COLO829 (cell line): ENCODE measurements at places on chromosomes 6 and 20.
A peak's percentile ranks its signal among the peaks of the same experiment; 100 is the strongest.

DNA sequence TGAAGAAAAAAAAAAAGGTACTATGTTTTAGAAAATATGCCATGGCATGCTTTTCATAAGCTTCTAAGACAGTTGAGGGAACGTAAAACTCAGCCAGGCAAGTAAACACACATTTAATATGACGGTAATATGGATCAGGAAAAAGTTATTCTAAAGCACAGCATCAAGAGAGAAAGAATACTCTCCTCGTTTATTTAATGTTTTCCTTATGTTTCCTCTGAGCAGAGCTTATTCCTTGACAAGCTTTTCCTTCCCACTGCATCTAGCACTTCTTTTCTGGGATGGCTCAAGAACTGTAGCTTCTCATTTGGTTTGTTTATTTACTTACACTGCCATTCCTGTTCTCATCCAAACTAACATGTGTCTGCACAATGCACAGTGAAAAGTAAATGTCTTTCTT, 2.7 kb upstream of the RSPO3 start:
- DNase-seq = no peak

DNA sequence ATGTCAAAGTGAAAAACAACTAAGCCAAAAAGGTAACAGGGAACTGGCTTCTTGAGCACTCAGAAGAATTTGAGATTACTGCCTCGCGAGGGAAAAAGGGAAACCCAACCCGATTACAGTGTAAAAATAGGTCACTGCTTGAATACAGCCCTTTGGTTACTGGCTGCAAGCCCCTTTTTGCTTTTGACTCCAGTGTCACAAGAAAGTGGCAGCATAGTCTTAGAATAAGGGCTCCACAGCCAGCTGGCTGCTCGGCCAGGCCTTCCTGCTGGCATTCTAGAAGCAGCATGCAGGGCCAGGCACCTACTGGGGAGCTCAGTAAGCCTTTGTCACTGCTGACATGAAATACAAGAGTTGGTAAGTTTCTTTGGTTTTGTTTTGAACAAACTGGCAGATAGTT, 83.0 kb downstream of the ZHX3 start:
- DNase-seq = no peak

GRCh38 chr6:150752409-150752808, 113.1 kb upstream of the MTHFD1L start:
- DNase-seq = no peak

DNA sequence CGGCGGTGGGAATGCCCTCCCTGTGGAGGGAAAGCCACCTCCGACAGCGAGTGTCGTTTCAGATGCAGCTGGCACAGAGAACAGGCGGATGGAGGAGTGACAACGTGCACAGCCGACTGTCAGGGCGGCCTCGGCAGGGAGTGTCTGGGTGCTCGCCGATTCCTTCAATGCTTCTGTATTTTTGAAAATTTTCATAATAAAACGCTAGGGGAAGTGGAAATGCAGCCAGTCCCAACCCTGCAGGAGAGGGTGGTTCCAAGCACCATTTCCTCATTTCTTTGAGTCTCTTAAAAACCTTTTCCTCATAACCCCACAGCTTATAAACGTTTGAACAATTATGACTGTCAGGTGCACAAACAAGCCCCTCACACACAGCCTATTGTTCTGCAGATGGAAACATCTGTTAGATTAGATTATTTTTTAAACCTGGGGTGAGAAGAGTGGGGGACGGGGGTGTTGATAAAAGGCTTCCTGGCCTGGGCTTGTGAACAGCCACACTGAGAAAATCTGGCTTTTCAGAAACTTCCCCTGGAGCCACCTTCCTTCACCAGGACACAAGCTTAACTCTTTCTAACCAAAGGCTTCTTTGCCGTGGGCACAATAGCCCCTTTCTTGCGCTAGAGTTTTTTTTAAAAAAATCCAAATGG, 228.9 kb downstream of the ANKRD60 start:
- DNase-seq = peak; percentile 92

- no peak for DNase-seq
Observed at GRCh38 chr20:38147163-38147562, 17.9 kb downstream of the TGM2 start.

DNA sequence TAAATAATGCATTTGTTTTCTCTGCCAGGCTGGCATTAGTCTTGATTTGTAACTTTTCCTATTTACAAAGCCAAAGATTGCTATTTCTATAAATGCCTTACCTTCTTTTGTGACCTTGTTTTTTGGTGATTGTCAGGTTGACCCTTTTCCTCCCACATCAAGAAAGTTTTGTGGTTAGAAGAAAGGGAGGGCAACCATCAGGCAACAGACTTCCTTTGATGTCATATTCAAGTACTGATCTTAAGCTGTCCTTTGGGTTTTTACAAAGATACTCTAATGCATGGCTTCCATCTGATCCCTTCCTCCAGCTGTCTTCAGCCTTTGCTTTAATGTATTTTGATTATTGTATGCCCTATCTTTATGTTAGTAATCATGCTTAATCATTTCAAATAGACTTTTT, 23.9 kb downstream of the RNF217 start:
- DNase-seq = no peak

- no peak for DNase-seq
Observed at GRCh38 chr20:24629668-24630067, 160.2 kb downstream of the SYNDIG1 start.

GRCh38 chr6:1031720-1032119, 280.2 kb upstream of the FOXQ1 start:
- DNase-seq = no peak

DNA sequence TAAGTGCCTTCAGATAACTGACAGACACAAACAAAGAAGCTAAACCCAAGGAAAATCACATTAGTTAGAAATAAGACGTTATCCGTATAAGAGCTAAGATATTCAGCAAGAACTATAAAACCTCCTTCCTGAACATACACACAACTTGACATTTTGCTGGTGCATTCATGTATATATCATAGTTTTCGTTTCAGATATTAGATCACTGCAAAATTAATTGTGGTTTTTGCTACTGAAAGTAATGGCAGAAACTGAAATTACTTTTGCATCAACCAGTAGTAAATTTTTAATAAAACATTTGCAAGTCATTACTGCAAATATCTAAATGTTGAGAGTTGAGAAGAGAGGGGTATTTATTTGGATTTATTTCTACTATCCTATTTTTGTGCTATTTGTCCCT, 26.1 kb upstream of the KCNQ5 start:
- no peak for DNase-seq

DNA sequence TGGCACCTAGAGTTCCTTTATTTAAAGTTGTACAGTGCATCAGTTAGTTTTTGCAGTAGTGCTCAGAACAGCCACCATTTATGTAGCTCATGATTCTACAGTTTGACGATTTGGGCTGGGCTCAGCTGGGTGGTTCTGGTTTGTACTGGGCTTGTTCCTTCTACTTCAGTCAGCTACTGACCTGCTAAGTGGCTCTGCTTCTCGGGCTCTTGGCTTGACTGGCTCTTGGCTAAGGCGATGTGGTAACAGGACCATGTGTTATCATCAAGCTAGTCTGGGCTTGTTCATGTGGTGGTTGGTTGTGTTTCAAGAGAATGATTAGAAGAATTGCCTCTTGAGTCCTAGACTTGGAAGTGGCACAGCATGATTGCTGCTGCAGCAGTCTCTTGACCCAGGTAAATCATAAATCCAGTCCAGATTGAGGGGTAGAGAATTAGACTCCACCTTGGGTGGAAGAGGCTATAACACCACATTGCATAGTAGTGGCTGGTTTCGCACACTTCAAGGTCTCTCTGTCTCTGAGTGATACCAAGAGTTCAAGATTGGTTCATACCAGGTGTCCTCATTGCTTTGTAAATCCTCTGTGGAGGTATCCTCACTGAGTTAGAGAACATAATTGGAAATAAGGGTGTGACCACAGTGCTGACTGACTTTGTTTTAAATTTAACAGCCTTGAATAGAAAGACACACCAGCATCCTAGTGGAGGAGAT, 253.0 kb downstream of the ARID1B start:
- DNase-seq = no peak

DNA sequence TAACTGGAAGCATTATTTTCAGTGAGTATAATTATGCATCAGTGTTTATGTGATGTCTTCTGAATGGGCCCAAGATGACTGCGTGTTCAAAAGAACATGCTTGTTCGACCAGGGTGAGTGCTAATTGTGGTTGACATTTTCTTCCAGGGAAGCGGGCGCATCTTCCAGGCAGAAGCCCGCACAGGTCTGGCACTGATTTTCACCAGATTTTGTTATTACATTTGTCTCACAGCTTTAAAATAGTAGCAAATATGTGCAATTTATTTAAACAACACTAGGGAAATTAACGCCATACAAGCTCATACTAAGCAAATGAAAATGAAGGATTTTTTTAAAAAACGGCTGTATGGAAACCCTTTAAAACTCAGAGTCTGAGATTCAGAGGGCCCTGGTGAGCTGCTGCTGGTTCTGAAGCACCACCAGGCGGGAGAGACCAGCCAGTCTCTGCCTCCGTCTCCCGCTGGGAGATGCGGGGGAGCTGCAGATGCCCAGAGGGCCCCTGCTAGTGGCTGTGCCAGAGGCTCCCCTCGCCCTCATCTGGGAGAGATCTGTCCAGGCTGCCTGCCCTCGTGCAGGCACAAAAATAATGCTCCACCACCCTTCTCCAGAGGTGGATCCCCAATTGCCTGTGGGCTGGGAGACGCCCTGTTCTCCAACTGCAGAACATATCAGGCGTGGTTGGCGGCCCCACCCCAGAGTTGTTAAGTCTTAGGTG, 297.0 kb downstream of the TAF4 start:
- no peak for DNase-seq

- no peak for DNase-seq
Observed at GRCh38 chr20:21796059-21796458, 90.6 kb downstream of the PAX1 start.

DNA sequence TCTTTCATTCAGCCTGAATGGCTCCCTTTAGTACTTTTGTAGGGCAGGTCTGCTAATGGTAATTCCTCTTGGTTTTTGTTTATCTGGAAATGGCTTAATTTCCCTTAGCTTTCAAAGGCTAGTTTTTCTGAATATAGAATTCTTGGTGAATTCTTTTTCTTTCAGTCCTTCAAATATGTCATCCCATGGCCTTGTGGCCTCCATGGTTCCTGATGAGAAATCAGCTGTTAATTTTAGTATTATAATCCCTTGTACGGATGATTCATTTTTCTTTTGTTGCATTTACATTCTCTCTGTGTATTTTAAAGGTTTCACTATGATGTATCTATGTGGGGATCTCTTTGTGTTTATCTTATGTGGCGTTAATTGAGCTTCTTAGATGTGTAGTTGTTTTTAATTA, 179.6 kb upstream of the ARG1 start:
- no peak for DNase-seq

DNA sequence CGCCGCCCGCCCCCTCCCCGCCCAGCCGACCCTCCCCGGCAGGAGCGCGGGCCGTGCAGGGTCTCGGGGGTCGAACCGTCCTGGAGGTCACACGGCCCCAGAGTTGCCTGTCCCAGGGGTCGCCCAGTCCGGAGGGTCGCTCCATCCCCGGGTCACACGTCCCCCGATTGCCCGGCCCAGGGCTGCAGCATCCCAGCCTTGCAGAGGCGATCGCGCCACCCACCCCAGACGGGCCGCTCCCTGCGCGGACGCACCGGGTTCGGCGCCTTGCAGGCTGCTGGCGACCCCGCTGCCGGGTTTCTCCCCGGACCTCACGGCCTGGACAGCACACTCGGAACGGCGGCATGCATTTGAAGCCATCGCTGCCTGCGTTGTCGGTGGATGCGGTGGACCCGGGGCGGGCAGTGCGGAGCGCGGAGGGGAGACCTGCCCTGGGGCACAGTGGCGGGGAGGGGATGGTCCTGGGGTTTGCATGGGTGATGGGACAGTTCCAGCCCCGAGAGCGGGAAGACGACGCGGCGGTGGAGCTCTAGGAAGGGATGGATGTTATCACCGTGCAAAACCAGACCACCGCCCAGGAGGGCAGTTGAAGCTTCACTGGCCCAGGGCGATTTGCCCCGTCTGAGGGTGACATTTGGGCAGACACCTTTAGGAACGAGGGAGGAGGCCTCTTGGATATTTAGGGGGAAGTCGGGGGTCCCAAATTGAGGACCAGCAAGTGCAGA, 22.7 kb upstream of the FRMD1 start:
- no peak for DNase-seq

GRCh38 chr6:73156793-73157767, 68.2 kb downstream of the KHDC1L start:
- no peak for DNase-seq

DNA sequence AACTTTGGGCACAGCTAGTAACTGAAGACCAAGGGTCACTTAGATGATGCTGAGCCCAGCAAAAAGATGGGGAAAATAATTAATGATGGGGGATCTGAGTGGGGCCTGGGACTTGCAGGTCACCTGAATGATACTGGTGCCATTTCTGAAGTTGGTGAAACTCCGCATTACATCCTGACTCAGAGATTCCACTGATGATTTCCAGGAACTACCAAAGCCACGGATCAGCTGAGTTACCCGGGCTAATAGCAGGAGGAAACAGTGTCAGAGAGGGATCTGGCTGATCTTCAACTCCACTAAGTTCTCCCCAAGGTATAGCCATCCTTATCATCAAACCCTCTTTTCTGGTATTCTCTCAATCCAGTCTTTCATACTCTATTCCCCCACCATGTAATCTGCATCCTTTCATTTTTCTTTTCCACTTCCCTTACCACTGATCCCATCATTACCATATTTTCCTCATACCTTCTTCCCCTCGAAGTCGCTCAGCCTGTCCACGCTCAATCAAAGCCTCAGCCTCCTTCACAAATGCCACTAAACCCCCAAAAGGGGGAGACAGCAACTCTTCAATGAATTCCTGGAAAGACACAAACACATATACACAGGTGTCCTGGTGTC, 20.2 kb downstream of the VPS52 start:
- no peak for DNase-seq

DNA sequence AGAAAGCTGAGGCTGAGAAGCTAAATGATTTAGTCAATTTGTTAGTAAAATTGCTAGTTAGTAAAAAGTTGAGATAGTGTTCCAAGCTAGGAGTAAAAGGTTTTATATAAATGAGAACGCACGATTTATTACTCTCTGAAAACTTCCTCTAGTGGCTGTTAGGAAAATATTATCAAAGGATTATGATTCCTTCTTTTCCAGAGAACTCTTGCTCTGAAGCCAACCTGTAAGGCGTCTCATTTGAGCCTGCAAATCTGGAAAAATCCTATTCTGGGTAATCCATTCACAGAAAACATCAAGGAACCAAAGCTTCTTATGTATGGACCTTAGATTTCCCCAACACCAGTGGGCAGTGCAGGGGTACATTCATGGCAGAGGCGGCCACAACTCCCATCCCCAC, 252.7 kb downstream of the SOD2 start:
- no peak for DNase-seq

DNA sequence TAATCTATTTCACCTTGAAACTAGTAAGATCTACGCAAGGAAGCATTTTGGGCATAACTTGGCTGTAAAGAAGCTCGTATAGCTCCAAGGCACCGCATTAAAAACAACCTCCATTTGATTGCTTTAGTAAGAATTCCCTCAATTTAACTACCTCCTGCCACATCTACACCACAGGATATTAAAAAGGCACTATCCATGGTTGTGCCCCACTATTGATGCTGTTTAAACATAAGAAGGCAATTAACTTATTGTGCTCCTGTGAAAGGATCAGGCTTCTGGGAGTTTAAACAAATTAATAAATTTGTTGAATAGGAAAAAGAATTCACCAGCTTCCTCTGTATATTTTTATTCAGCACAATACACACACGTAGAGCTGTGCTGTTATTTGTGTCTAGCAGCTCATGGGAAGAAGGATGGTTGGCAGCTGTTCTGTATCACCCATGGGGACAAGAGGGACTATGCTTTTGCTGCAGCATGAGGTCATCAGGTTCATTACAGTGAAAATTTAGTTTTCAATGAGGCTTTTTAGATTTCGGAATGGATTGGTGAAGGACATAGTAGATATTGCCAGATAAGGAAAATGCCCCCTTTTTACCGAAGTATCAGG, 513.3 kb downstream of the HAO1 start:
- no peak for DNase-seq

GRCh38 chr6:30447237-30447636, 42.1 kb upstream of the HLA-E start:
- no peak for DNase-seq
